Activated CD8-positive, alpha-beta memory T cell treated with anti-CD3 and anti-CD28 coated beads for 1 hour (primary cell): ENCODE measurements at places on chromosomes 1 and 21.

- no peak for DNase-seq
Observed at GRCh38 chr1:150562446-150563339, 13.5 kb downstream of the ADAMTSL4 start.

DNA sequence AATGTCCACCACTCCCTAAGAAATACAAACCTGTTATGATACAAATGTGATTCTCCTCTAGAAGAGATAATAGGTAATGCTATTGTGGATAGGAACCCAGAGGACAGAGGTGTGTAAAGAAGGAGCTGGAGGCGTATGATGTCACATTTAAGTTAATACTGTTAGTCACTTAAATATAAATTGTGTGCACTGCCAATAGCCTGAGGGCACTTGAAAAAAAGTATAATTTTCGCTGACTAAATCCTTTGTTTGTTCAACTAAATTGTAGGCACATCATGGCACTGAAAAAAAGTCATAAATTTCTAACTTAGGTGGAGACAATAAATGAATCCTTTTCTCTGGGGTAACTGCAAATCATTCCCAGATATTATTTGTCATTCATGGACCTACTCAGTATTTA is 4.4 kb downstream of the RCSD1 start:
- no peak for DNase-seq

DNA sequence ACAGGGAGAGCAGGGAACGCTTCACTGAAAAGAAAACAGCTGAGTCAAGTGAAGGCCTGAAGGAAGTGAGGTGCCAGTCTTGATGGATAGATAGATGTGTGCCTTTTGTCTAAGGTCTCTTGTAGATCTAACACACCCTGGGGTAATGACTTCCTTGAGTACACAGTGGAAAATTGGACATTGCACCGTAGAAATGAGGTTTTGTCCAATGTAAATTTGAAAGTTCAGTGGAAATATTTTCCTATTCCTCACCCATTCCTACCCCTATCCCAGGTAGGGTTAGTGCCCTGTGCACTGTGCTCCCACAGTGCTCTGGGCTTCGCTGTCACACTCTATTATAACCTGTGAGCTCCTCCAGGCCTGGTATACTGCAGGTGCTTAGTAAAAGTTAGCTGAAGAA is 24.3 kb downstream of the ZMYND12 start:
- no peak for DNase-seq

GRCh38 chr1:24345334-24345733 is 26.2 kb downstream of the GRHL3 start:
- no peak for DNase-seq

DNA sequence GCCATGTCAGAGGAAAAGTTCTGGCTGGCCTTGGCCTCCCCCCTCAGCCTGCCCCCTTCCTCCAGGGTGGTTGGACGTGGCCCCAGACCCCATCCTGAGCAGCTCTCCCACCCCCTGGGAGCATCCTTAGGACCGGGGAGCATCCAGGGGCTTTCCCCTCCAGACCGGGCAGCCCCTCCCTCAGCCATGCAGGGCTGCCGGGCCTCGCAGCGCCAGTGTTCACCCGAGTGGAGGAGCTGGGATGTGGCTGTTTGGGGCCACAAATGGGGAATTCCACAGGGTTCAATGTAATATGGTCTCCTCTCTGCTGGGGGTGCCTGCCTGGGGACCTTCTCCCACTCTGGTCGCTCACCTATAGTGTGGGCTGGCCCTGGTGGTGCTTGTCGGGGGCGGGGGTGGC is 4.2 kb upstream of the PFKL start:
- no peak for DNase-seq
